ENCODE measurements at places on chromosomes 2 and 18.

DNA sequence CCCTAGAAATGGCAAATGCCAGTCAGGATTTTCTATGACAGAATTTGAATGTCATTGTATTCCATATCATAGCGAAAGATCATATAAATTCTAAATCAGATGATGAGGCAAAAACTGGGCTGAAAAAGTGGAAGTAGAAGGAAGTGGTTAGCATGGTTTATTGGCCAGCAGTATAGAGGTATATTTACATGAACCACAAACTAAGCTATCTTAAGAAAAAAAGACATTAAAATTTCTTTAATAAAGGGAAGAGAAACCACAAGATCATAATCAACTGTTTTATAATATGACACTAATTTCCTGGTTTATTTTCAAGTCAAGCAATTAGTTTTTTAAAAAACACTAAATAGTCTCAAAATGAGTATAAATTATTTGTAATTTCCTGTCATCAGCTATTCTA, 123.2 kb upstream of the LRP1B start:
- no peak for DNase-seq

DNA sequence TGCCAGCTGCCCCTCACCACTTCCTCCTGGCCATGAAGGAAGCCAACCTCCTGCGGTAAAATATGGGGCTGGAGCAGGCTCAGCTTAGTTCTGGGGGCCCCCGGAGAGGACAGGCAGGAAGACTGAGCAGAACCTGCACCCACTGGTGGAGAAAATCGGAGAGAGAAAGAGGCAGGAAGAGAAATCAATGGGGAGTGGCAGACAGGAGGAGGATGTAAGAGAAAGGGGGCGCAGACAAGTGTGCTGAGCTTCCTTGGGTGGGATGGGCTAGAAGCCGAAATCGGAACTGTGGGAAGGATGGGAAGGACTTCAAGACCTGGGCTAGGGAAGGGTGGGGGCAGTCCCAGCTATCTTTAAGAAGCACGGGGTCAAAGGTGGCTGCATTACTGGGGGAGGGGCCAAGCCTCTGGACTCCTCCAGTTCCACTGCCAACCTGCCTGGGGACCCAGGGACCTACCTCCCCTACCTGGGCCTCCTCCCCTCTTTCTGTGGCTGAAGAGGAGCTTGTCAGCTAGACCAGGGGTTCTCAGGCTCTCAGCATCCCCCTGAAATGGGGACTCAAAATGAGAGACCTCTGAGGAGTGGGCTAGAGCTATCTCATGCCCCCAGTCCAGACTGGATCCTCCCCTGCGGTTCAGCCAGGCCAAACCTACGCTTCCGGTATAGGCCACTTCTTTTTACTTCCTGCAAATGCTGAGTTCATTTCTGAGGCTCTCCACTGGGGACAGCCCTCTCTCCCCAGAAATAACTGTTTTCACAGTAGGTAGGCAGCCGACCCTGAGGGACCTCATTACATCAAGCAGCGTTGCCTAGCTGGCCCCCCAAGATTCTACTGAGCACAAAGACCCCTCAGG, 33.6 kb upstream of the B3GNT7 start:
- no peak for DNase-seq

DNA sequence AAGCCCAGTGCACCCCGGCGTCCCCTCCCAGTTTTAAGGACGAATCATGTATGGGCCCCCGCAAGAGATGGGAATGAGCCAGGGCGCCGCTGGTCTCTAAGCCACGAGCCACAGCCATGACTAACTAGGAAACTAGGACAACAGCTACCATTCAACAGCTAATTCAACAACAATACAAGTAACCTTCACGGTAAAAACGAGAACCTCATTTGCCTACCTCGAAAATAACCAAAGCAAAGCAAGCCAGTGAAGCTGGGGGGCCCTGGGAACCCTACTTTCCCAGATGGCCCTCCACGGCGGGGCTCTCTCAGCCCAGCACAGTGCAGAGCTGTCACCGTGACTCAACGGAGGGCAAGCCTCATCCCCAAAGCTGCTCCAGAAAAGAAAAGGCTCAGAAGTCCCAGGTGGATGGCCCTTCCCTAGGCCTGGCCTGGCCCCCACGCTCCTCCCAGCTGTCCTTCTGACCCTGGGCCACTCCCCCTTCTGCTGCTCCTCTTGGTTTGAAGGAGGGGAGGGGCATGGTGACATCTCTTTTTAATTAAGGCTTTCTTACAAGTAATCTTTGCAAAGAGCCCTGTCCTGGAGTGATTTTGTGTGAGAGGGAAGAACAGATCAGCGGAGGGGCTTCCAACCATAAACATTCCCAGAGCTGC, 126.3 kb downstream of the HDAC4 start:
- no peak for DNase-seq

- no peak for DNase-seq
These were observed 48.7 kb downstream of the DPP4 start for GRCh38 chr2:162025121-162025911.

DNA sequence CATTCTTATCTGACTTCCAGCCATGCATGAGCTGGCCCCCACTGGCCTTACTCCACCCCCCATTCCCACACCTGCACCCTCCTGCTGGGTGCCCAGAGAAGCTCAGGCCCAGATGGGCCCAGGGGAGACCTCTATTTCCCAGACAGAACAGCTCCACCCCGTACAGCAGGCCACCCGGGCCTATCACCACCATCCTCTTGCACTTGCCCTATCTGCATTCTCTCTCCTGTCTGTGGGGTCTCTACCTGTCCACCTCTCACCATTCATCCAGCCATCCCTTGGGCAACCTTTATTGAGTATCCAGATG, 25.3 kb upstream of the TNS1 start:
- DNase-seq = peak; percentile 61

GRCh38 chr2:85892216-85892944, 3.6 kb upstream of the ST3GAL5 start:
- DNase-seq = no peak

DNA sequence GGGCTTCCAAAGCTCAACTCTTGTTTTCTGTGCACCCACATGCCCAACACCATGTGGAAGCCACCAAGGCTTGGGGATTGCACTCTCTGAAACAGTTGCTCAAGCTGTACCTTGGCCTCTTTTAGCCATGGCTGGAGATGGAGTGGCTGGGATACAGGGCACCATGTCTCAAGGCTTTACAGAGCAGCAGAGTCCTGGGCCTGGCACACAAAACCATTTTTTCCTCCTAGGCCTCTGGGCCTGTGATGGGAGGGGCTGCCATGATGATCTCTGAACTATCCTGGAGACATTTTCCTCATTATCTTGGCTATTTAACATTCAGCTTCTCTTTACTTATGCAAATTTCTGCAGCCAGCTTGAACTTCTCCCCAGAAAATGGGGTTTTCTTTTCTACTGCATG, 179.7 kb upstream of the LRP1B start:
- no peak for DNase-seq

GRCh38 chr18:55743133-55743532, 155.1 kb upstream of the TCF4 start:
- DNase-seq = no peak

- no peak for DNase-seq
These were observed 339.6 kb upstream of the LRATD1 start for GRCh38 chr2:14292964-14293363.

- no peak for DNase-seq
These were observed 254.5 kb downstream of the TFCP2L1 start for GRCh38 chr2:121030523-121030922.

GRCh38 chr2:19807866-19808265, 93.9 kb downstream of the TTC32 start:
- DNase-seq = no peak

DNA sequence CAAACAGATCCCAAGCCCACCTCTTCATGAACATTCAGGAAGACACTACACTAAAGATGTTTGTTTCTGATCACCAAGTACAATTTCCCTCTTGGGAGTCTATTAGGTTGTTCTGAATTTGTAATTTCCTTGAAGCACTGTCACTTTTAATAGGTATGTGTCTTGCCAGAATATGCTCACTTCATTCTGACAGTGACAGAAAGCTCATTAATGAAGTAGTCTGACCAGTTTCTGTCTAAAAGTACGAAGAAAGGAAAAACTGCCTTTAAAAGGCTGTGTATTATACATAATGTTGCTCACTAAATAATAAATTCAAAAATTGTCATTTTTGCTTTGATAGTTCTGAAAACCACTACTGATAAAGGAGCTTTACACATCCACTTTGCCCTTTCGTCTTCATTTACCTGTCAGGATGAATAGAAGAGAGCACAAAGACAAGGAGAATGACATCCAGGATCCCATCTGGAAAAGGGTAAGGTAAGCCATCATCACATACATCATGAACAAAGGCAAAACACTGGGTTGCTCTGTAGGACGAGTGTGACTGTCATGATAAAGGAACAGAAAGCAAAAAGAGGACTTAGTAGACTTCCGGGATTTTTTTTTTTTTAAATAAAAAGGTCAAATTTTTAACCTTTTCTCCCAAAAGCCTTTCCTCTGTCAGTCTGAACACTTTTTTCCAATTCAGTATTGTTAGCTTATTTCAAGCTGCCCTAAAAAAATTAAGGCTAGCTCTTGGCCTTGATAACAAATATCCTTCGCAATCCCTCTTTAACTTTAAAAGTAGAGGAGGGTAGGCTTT, 103.4 kb downstream of the METTL8 start:
- DNase-seq = no peak

- DNase-seq = no peak
These were observed 10.1 kb downstream of the TBC1D8 start for GRCh38 chr2:101140978-101141655.

- no peak for DNase-seq
These were observed 14.6 kb upstream of the NAPG start for GRCh38 chr18:10511236-10511635.

GRCh38 chr2:182148344-182148743, 162.7 kb downstream of the PPP1R1C start:
- no peak for DNase-seq

DNA sequence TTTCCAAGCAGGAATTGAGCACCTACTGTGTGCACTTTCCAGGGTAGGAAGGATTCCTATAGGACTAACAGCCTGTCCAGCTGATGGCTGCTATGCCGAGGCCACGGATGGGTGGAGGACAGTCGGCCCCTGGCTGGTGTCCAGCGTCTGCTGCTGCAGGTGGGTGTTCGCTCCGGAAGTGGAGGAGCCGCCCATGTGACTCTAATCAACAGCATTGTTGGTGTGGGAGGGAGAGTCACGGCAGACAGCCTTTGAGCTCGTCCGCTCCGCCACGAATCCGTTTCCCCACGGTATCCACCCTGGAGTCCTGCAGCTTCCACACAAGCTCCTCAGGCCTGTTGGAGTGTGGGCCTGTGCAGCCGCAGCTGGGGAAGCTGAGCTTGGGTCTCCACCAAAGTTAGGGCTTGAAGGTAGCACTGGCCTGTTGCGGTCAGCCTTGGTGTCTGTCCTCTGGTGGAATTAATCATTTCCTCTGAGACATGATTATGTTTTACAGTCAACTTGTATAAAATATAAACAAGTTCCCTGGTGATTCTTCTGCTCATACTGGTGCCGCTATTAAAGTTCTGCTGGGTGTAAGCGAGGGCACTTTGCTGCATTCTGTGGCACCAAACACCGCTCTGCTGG, 185.9 kb upstream of the TPO start:
- DNase-seq = no peak

DNA sequence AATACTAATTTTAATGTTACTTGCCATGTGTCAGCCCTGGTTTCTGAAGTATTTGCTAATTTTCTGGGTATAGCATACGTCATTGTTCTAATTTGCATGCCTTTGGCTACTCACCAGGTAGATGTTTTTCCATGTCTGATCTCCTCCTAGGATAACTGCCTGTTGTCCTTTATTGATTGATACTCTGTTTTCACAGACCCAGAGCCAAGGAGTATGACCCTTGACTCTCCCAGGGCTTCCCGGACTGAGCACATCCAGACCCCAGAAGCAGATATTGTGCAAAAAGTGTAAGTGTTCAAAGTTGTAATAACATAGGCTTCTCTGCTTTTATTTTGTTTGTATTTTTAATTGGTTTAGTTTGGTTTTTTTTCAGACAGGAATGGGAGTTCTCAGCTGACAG, 53.8 kb downstream of the SUMO1 start:
- DNase-seq = no peak

GRCh38 chr18:7830468-7830867, 263.4 kb downstream of the PTPRM start:
- DNase-seq = no peak

DNA sequence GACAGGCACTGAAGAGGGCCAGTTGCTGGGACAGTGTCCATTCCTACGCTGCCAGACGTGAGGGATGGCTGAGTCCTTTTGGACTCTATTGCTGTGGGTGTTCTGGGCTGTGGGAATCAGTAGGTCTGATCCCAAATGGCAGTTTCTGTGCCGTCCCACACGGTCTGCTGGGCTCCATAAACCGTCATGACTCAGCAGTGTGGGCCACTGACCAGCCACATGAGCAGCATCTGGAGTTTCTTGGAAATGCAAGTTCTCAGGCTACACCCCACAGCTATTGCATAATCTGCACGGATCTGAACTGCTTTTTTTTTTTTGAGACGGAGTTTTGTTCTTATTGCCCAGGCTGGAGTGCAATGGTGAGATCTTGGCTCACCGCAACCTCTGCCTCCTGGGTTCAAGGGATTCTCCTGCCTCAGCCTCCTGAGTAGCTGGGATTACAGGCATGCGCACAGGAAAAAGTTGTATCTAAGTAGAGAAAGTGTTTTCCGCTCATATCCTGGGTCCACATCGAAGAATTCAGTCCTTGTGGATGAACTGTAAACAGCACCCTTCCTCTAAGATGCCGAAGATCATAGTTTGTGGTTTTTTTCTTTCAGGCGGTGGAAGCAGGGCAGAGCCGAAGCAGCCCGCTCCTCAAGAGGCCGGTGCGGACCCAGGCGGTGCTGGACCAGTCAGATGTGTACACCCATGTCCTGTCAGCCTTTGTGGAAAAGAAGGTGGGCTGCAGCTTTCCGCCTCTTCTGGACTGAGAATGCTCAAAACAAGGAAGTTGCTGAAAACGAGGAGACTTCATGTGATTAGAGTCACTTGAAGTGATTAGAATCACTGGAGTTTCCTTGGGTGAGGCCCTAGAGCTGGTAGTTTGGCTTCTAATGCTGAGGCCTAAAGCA, 25.5 kb downstream of the RMC1 start:
- no peak for DNase-seq

DNA sequence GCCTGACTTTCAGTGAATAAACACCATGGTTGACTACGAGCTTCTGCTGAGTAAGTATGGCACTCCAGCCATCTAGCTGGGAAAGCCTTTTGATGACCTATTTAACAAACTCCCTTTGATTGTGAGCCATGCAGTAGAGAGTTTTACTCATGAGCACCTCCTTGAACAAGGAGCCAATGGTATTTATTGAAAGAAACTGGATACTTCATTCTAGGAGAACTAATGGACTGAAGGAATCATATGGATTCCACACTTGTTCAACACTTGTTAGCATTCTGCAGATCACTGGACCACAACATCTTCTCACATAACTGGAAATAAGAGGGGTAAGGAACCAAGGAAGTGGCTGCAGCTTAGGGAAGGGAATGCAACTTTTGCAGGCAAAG, 320.9 kb upstream of the ETAA1 start:
- DNase-seq = no peak

DNA sequence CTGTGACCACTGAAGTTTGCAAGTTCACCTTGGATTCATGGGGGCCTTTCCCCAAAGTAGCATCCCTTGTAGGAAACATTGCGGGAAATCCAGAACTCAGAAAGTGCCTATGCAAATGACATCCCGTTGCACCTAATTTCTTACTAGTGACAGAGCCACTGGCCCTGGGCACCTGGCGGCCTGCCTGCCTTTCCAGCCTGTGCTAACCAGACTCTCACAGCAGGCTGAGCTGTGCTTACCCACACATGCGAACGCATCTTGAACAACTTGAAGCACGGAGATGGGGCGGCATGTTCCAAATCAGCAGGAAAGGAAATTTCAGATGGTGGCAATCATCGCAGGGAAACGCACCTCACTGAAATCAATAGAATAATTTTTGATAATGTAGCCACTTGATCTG, 405.8 kb downstream of the TMEM182 start:
- DNase-seq = no peak

All from posterior cingulate gyrus (tissue), 11 donors.